Caki2 (cell line): ENCODE measurements at places on chromosomes 16 and 17.

DNA sequence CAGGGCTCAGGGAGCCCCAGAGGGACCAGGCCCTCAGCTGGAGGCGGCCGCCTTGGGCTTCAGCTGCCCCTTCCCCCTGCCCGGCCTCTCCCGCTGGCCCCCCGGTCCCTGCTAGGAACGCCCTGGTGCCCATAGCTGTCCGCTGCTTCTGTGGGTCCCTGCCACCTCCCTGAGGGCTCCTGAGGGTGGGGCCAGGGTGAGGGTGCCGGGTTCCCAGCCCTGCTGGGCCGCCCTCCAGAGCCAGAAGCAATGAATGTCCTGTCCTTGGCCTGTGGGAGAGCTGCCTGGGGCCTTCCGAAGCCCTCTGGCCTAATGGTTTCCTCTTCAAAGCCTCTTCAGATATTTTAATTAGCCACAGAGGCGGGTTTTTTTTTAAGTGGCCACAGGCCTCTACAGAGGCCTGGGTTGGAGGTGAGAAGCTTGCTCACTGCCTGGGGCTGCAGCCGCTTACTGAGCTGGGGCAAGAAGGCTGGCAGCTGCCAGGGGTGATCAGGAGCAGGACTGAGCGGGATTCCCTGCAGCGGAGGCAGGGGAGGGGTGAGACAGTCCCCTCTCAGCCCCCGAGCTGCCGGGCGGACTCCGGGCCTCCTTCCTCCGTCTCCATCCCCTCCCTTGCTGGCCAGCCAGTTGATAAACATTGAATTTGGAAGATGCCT, 9.9 kb downstream of the CENPX start:
- DNase-seq: no peak

DNA sequence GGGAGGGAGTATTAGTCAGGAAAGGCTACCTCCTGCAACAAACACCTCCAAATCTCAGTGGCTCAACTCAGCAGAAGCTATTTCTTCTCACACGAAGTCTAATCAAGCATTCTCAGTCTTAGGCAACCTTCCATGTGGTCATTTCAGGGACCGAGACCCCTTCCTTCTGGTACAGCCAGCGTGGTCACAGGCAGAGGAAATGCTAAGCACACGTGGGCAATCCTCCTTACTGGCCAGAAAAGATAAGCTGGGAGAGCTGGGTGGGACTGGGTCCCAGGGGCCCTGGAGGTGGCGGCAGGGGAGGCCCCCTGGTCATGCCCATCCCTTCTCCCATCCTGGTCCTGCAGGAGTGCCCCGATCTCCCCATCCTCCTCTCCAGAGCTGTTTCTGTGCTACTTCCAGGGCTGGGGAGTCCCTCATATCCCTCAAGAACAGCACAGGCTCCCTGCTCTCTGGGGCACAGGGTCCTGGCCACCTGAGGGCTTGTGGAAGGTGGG, 5.7 kb upstream of the CX3CL1 start:
- no peak for DNase-seq

- no peak for DNase-seq
Observed at GRCh38 chr16:78946556-78946955, 654.0 kb downstream of the MAF start.

GRCh38 chr17:43027091-43028032, 2.3 kb downstream of the RND2 start:
- no peak for DNase-seq

DNA sequence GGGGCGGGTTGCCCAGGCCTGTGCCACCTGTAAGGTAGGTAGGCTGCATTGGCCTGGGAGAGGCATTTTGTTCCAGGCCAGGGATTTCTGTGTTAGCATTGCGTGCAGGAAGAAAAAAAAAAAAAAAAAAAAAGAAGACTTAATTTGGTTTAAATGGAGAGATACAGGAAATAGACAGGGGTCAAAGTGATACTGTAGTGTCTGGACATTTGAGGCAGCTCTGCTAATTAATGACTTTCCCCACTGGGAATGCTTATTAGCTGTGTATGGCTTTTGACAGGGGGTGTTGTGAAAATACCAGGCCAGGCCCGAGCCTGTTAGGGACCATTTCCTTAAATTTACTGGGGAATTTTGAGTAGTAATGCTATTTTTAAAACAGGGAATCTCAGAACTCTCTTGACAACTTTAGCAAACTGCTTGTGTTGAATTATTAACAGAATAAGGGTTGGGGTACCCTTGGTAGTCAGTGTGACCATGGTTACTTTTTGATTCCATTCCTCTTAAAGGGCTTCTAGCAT, 1.0 kb downstream of the MAP2K4 start:
- DNase-seq: peak; percentile 4

DNA sequence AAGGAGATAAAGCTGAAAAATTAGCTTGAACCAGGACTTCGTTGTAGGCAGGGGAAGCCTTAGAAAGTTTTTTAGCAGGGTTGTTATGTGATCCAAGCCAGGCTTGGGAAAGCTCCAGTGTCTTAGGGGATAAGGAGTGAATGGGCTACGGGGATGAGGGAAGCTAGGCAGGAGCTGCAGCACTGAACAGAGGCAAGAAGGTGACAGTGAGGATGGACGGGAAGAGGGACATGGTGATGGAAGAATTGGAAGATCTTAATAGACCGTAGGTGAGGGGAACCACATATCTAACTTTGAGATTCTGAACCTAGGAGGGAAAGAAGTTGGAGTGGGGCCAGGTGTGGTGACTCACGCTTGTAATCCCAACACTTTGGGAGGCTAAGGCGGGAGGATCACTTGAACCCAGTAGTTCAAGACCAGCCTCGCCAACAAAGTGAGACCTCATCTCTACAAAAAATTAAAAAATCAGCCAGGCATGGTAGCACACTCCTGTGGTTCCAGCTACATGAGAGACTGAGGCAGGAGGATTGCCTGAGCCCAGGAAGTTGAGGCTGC, 3.2 kb downstream of the RHBDL3 start:
- no peak for DNase-seq
